NCI-H1694 (cell line): ENCODE measurements at places on chromosomes 1 and 21.
A peak's percentile ranks its signal among the peaks of the same experiment; 100 is the strongest.

GRCh38 chr1:160353223-160353622, 10.0 kb downstream of the NCSTN start:
- DNase-seq: no peak

DNA sequence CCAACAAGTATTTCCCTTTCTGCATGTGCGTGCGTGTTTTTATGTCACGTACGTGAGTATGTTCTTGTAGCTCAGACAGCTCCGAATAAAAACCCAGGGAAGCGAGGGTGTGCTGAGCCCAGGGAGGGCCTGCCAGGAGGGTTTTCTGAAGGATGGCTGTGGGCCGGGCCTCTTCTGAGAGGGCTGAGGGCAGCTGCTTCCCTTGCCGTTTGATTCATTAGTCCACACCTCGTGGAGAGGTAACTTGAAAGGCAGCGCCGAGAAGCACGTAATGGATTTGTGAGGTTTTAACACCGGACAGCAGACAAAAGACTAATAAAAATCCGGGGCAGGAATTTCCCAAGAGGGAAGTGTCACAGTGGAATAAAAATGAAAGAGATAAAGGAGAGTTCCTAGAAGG, 29.5 kb downstream of the CD247 start:
- DNase-seq: no peak

DNA sequence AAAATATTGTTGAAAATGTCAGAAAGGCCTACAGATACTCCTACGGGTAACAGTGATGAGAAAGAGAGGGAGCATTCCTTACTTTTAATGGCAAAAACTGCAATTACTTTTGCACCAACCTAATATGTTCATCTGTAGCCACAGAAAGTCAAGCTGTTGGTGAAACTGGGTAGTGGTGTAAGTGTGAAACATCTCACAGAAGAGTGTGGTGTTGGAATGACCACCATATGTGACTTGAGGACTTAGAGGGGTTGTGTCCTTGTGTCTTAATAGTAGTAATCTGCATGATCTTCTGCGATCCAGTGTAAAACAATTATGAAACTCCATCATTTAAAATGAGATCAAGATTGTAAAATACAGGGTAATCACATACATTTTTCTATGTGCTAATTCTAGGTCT, 320.7 kb downstream of the ADGRL2 start:
- DNase-seq: no peak

GRCh38 chr1:204894606-204895005, 23.9 kb downstream of the NFASC start:
- no peak for DNase-seq

DNA sequence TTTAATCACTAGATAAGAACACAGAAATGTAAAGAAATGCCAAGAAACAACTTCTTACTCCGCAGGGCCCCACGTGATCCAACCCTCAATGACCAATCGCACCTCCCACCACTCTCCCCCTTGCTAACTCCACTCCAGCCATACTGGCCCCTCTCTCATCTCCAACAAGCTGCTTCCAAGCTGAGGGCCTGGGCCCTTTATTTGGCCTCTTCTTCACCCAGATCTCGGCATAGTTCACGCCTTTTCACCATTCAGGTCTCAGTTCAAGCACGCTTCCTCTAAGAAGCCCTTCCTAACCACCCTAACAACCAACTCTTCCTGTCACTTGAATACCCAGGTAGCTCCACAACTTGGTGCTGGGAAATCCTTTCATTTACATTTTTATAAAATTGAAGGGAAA, 110.7 kb downstream of the TGFBR3 start:
- no peak for DNase-seq

GRCh38 chr1:84995484-84996334, 1.2 kb downstream of the MCOLN2 start:
- no peak for DNase-seq

GRCh38 chr1:246573491-246573890, 7.2 kb downstream of the CNST start:
- DNase-seq: no peak

GRCh38 chr1:95368178-95368577, 134.2 kb downstream of the RWDD3 start:
- no peak for DNase-seq

DNA sequence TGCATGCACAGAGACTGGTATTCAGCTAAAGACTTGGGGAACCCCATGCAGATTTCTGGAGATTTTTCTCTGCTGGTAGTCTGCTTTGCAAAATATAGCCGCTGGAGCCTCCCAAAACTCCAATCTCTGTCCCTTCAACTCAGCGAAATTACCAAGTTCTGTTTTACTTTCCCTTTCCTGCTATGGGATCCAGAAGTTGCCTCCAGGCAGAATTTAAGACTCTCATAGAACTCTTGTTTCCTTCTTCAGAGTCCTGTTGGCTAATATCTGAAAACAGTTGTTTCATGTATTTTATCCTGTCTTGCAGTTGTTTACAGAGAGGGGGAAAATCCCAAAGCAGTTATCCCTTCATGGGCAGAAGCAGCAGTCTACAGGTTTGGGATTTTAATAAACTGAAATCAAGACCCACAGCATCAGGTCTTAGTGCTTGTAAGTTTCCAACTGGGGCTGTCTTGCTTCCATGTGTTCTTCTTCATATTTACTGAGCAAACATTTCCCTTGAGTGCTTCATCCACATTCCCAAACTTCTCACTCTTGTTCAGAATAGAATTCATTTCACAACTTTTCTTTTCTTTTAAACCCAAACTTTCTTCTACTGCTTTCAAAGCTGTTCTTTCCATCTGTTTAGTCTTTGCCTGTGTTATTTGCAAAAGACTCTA, 221.3 kb upstream of the DMRTA2 start:
- DNase-seq: no peak

DNA sequence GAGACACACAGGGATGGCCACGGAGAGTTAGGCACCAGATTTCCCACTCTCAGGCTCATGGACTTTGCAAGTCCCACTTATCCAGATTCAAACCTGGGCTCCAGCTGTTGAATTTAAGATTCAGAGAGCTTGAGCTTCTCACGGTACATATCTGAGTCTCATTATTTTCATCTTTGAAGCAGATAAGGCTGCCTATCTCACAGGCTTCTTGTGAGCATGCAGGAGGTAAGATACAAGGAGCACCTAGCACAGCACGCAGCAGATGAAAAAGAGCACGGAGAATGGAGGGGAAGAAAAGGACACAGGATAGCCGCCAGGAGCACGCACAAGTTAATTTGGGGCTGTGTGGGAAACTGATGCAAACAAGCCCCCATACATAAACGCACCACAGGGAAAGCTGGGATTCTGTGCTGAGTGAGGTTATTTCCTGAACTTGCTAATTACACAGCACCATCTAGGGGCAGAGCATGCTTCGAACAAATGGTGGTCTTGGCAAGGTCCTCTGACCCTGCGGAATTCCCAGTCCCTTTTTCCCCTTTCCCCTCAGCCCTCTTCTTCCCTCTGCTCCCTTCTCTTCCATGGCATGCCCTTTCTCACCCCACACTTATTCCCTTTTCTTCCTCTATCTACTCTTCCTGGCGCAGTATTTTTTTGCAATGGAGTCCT, 134.7 kb upstream of the VANGL1 start:
- peak; percentile 5 for DNase-seq

DNA sequence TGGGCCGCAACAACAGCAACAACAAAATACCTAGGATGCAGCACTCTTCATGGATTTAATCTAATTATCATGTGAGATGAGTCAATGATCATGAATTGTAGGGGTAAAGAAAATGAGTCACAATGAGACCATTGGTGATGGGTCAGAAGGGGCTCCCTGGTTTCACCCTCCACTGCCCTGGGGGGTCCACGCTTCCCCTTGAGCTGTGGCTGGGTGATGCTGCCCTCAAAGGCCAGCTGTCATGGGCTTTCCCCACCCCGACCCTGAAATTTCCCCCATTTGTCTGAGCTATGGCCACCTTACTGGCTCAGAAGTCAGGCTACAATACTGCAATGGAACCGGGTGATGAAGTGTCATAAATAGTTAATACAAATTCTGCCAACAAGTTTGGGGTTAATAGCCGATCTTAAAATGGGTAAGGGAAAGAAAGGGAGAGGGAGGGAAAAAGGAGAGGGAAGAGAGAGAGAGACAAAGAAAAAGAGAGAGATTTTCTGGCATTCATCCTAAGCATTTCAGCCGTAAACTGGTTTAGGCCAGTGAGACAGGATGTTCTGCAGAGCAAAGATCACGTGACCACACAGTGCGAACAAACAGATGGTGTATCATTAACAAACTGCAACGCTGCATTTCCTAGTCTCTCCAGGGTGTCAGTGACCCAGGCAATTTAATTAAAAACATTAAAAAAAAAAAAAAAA, 143.4 kb upstream of the ERRFI1 start:
- peak; percentile 93 for DNase-seq

DNA sequence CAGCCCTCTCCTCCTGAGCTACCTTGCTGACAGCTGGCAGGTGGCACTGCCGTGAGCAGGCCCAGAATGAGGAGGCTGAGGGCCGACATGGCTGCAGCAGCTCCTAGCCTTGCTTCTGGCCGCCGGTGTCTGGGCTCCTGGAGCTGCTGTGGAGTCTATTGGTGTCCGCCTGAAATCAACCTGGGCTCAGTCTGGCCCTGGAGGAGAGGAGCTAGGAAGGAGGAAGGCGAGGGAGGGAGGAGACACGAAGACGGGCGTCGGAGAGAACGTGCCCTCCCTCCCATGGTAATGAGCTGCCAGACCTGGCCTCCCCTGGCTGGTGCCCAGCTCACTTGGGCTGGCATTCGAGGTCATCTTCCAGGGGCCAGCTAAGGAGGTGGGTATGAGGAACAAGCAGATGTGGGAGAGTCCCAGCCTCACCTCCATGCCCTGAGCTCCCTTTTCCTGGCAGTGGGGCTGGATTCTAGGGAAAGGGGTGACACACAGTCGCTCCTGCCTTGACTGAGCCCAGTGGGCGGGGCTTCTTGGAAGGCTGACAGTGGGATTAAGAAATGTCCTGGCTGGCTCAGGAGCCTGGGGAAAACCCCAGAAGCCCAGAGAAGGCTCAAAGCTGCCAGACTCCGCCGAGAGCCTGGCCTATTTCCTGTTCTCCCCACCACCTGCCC, at the start of gene PDZK1IP1:
TSS of gene PDZK1IP1 (minus strand) at position 193 of the 665 bp plus-strand sequence. CDS start at position 89, 104 bp downstream.
- no peak for DNase-seq

DNA sequence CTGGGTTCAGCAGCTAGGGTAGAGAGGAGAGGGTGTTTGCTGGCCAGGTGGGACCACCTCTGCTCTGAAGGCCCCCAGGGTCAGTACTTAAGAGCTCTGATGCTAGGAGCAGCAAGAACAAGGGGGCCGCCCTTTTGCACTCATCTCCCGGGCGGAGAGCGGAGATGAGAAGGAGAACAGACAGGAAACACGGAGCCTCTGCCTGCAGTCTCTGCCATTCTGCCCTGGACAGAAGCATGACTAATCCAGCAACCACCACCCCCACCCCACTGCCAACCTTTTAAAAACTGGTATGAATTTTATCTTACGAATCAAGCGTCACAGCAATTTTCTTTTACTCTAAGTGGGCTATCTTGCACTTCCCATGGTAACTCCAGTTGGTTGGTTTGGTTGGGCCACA, 34.5 kb downstream of the PARP1 start:
- no peak for DNase-seq

- no peak for DNase-seq
Observed at GRCh38 chr1:119602169-119602568, 45.9 kb downstream of the ZNF697 start.

GRCh38 chr21:18104802-18105201, 139.8 kb upstream of the CHODL start:
- no peak for DNase-seq

GRCh38 chr1:78831731-78832360, 174.7 kb downstream of the ADGRL4 start:
- no peak for DNase-seq

- no peak for DNase-seq
Observed at GRCh38 chr1:204602871-204603542, 82.5 kb downstream of the LRRN2 start.

DNA sequence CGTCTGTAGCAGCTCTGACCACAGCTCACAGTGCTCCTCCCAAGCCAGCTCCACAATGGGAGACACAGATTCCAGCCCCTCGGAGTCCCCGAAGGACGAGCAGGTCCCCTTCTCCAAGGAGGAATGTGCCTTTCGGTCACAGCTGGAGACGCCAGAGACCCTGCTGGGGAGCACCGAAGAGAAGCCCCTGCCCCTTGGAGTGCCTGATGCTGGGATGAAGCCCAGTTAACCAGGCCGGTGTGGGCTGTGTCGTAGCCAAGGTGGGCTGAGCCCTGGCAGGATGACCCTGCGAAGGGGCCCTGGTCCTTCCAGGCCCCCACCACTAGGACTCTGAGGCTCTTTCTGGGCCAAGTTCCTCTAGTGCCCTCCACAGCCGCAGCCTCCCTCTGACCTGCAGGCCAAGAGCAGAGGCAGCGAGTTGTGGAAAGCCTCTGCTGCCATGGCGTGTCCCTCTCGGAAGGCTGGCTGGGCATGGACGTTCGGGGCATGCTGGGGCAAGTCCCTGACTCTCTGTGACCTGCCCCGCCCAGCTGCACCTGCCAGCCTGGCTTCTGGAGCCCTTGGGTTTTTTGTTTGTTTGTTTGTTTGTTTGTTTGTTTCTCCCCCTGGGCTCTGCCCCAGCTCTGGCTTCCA, 22.9 kb upstream of the VPS13D start:
- DNase-seq: no peak

DNA sequence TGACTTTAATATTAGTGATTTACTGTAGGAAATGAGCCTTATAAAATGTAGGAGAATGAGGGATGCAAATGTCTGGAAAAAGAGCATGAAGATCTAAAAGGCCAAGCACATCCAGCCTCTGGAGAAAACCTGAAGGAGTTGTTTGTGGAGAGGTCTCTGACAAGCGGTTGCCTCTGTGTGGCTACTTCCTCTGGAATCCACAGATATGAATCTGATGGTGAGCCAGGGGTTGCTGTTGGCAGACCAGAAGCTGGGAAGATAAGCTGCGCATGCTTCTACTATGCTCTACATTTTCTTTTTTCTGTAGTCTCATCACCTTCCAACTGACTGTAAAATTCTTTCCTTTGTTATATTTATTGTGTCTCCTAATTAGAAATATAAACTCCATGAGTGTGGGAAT, 248.6 kb downstream of the OLFM3 start:
- DNase-seq: no peak

DNA sequence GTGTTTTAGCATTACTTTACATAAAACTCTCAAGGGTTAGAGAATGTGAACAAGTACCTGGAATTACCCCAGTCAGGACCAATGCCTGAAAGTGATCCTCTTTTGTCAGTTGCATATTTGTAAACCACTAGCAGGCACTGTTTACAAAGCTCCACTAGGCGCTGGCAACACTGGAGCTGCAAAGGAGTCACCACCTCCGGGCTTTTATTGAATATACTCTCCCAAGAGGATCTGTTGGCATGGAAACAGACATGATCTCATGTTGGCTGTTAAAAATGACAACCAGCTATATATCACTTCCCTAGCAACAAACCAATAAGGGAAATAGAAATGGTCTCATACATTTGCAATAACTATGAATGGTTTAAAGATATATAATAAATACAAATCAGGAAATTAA, 116.0 kb downstream of the TTLL7 start:
- peak; percentile 72 for DNase-seq

GRCh38 chr1:9590945-9591668, 2.4 kb downstream of the TMEM201 start:
- DNase-seq: no peak
